Stimulated activated CD4-positive, alpha-beta T cell treated with anti-CD3 and anti-CD28 coated beads, Interleukin-12 subunit alpha, Interleukin-12 subunit beta, amount 100 ng/mL, for 24 hours (primary cell): ENCODE measurements at places on chromosomes 1 and 21.

DNA sequence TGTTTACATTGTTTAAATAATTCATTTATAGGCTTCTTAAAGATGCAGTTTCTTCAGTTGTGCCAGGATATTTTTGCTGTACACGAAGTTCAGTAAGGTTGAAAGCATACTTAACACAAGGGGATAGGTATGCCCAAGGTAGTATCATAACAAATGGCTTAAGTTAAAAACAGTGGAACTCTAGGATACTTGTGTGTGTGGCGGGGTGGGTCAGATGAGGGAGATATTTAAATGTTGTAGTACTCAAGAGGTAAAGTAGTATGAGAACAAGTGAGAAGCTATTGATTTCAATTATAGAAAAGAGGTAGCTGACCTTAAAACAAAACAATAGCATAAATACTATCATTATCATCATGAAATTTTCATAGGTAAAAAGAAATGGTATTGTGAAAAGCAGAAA, 6.2 kb downstream of the LRRC7 start:
- DNase-seq, result no peak

DNA sequence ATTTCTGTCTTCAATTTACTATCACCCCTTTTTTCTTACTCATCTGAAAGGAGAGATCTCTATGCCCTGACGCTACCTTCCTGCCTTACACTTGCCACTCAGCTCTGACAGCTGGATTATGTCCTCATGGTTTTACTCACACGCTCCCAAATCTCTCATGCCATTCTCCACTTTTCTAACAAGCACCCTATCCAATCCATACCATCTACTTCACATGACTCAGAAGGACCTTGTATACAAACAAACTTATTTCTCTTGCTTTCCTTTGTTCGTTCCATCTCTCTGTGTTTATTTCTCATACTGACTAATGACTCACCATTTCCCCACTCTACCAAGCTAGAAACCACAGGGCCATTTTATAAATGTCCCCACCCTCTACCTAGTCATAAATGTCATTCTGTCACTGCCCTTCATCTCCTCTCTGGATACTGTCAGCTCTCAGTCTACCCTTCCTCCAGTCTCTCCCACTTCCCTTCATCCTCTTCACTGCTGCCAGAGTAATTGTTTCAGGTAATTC, 87.3 kb downstream of the USP24 start:
- DNase-seq, result no peak

DNA sequence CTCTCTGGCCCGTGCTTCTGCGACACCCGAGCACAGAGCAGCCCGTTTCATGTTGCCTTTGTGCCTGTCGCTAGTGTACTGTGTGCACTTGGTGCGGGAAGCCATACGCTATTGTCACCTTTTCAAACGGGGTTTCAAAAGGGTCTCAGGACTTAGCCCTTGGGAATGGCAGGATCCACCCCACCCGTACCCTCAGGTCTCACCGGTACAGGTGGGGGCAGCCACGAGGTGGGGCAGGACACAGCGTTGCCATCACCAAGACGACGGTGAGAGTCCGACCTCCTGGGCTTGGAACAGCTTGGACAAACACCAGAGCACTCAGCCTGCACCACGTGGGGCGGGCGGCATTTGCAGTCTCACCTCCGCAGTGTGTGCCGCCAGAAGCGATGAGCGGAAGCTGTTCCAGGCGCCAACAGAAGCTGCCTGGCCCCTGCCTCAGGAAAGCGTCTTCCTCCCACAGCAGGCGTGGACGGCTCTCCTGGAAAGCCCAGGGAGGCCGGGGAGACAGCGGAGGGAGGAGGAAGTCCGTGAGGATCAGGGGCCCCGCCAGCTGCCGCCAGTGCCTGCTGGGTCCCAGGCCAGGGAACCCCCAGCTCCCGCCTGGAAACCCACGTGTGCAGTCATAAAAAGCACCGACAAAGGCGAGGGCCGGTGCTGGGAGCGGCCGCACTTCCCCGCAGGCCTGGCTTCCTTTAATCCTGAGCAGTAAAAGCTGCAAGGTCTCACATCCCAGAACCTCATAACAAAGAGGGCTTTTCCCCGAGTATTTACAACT, 131.3 kb upstream of the ARHGEF16 start:
- DNase-seq, result no peak

- no peak for DNase-seq
Measured at GRCh38 chr1:53025034-53025768, 36.8 kb upstream of the PODN start.

DNA sequence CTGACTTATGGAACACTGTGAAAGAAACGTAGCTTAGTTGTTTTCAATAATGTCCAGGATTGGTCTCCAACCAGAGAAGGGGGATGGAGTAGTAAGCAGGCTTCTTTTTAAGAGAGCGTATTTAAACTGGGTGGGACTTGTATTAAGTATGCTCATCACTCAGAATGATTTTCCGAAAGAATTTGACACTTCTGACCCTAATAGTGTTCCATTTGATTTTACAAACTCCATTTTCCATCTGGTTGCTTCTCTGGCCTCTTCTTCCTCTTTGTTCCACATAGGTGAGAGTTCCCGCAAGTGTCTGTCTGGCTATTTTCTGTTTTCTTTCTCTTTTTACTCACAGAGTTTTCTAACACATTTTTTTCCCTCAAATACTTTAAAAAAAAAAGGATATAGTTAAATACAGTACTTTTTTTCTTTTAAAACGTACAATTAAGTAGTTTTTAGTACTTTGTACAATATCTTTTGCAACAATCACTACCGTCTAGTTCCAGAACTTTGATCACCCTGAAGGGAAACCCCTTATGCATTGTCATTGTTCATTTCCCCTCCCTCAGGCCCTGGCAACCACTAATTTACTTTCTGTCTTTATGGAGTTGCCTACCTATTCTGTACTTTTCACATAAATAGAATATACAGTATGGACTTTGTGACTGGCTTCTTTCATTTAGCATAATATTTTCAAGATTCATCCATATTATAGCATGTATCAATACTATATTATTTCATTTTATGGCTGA, 67.0 kb downstream of the RASAL2 start:
- no peak for DNase-seq

GRCh38 chr1:1291548-1292441, 11.6 kb downstream of the SCNN1D start:
- no peak for DNase-seq

DNA sequence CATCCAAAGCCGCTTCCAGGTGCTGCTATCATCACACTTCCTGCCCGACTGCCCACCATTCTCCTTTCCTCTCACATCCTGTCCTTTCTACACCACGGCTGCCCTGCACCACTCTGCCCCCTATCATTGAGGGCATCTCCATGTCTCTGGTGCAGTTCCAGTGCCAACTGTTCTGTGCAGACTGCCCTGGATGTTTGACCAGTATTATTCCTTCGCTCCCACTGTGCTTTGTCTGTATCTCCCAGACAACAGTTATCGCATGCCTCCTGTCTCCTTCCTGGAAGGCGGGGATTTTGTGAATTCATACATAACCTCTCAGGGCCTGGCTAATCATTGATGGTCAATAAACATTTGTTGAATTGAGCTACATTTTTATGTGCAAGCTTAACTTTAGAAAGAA, 63.6 kb upstream of the GNG12 start:
- no peak for DNase-seq

DNA sequence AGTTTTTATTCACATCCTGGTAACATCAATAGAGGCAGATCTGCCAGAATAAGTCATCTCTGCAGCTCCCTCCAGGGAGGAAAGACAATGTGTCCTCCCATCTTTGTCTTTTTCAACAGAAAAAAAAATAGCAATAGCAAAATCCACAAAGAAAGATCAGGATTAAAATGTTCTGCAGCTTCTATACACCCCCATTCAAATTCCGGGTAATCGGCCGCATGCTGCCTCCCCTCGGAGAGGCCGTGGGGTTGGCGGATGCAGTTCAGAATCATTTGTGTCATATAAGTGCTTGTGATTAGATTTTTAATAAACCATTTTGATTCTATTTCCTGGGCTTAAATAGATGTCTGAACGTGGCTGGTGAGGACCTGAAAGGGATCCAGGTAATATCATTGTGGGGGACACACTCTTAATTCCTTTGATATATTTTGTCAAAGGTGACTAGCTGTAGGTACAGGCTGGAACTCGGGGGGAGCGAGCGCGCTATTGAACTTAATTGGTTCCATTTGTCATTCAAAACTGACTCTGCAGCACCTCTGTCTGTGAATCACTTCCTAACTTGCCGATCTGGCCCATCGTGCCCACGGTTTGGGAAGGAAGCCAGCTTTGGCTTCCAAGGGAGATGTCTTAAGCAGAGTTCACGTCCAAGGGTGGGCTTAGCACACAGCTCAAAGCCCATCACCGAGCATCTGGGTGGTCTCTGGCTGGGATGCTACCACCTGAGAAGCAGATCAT, 85.6 kb upstream of the ARHGEF16 start:
- DNase-seq, result no peak

GRCh38 chr1:117512728-117513321, 93.0 kb upstream of the TENT5C start:
- DNase-seq, result no peak

DNA sequence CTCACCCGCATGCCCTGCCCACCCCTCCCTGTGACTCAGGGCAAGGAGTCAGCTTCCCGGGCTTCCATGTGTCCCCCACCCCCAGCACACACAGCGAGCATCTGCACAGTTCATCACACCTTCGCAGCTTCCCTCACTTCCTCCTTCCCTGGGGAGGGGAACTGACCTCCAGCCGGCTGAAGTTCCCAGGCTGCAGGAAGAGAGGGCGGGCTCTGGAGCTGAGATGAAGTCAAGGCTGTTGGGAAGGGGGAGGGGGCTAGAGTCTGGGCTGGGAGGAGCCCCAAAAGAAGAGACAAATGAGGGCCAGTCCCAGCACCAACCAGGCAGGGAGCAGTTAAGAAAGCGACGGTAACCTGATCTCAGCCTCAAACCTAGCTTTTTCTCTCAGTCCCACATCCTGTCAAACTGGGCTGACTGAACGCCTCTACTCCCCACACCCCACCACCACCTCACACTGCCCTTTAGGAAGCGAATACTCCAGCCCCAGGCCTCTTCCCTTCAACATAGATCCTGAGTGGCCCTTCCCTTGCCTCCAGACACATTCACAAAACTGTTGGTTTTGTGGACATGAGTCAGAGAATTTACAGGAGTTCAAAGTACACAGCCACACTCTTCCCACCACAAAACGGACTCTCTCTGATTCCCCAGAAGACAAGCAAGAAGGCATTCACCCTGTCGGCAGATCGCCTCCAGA, 1.8 kb downstream of the RHOC start:
- no peak for DNase-seq

DNA sequence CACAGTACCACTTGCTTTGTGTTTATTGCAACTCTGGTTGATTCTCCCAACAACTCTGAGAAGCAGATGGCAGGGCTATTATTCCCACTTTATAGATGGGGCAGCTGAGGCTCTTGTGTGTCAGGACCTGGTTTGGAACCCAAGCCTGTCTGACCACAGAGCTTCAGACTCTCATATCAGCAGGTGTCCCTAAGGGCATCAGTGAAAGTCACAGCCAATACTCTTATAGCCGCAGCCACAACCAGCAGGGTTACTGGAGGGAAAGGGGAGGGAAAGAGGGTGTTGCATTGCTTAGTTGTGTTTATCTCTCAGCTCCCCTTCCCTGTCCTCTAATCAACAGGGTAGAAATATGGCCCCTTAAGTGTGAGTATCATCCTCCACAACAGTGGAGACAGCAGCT, 304.0 kb downstream of the RRAGC start:
- no peak for DNase-seq

GRCh38 chr1:54177726-54178125, 22.1 kb downstream of the CYB5RL start:
- DNase-seq, result no peak

GRCh38 chr1:109986054-109986444, 1.5 kb downstream of the AHCYL1 start:
- DNase-seq, result no peak

- DNase-seq, result no peak
Measured at GRCh38 chr1:53411541-53412152, 47.6 kb upstream of the DMRTB1 start.

DNA sequence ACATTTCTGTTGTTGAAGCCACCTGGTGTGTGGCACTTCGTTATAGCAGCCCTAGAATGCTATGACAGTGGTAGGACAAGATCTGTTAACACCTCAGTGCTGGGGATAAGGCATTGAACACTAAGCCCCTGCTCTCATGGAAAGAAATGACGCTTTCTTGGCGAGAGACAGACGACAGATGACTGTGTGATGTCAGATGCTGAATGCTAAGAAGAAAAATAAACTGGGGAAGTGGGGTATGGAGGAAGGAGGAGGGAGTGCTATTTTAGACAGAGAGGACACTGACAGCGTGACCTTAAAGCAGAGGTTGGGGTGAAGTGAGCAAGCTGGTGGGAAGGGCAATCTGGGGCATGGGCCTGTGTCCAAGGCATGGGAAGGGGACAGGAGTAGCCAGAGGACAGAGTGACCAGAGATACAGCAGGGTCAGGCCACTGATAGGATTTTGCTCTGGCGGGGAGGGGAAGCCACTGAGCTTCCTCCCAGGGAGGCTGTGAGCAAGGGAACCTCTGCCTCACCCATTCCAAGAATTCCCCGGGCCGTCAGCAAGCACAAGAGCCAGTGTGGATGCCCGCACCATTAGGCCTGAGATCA, 15.2 kb downstream of the DOP1B start:
- no peak for DNase-seq

DNA sequence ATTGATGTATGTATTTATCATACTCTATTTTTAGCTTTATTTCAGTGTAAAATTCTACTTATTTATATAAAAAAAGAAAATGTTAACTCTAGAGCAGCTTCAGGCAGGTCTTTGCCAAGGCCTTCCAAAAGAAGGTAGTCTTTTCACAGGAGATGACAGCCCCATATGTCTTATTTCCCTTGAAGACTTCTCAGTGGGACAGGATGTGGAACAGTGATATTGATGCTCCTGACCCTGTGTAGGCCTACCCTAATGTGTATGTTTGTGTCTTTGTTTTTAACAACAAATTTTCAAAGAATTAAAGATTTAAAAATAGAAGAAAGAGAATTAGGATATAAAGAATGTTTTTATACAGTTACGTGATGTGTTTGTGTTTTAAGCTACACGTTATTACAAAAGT, 1593.6 kb downstream of the AMY1C start:
- no peak for DNase-seq

GRCh38 chr1:113891631-113892220, 4.3 kb upstream of the BCL2L15 start:
- DNase-seq, result no peak

- DNase-seq, result no peak
Measured at GRCh38 chr1:39427374-39427773, 64.1 kb upstream of the BMP8A start.

DNA sequence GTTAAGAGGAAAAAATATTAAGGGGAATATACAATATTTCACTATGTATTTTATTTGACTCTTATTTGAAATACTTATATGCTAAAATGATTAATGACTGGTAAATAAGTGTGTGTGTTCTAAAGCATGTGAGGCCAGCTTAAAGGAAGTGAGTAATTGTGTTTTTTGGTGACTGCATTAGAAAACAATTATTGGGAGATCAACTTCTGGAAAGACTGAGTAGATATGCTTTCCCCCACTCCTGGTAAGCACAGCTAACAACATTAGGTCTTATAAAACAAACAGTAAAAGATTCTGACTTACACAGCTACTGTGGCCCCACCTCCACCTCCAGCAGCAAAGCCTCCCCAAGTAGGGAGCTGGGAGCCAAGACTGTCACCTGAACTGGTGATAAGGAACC, 403.0 kb downstream of the SRGAP2C start:
- no peak for DNase-seq
